ENCODE measurements at places on chromosomes 16 and 17.

DNA sequence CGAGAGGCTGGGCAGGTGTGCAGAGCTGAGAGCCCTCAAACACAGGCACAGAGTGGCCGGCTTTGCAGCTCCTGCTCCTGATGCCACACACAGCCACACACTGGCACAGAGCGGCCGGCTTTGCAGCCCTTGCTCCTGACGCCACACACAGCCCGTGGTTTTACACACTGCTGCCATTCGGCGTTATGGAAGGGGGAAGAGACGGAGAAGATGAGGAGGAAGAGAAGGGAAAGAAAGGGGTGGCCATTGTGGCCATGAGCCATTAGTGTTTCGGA, 26.8 kb downstream of the WSCD1 start:
- DNase-seq, result no peak

DNA sequence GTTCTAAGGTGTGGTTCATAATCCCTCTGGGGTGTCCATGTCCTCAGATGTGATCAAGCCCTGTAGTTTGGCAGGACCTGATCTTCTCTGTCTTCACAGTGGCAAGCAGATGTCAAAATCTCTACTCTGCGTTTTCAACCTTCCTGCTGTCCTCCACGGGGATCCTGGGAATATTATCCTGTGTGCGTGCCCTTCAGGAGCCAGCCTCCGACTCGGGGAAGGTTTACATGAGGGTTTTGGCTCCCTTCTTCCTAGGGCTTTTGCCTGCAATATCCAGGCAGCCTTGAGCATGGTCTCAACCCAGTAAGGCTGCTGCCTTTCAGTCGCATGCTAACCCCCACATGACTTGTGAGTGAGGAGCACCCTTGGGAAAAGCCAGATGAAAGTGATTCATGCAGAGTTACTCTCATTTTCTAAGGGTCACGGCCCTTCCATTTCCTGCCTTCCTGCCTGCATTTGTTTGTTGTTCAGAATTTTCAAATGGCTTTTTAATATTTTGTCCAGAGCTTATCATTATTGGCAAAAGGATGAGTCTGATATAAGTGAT, 202.2 kb upstream of the CHMP6 start:
- DNase-seq, result peak; percentile 84

- DNase-seq, result peak; percentile 93
Measured at GRCh38 chr17:59329176-59330052, 2.0 kb upstream of the YPEL2 start.

GRCh38 chr17:50865060-50865867, 890 bp downstream of the TOB1 start:
- DNase-seq, result peak; percentile 45

DNA sequence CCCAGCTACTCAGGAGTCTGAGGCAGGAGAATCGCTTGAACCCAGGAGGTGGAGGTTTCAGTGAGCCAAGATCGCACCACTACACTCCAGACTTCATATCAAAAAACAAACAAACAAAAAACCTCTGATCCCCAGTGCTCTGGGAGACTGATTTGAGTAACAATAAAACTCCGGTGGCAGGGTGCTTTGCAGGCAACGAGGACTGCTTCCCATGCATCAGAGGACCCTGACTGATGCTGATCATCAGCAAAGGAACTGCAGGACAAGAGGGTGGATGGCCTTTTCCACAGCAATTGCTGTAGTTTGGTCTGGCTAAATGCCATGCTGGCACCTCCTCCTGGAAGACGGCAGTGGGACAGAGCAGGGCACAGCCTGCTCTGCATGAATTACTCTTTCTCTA, 6.4 kb upstream of the SLC39A11 start:
- no peak for DNase-seq

GRCh38 chr17:10205549-10206185, 7.3 kb upstream of the GAS7 start:
- no peak for DNase-seq

- DNase-seq, result peak; percentile 30
Measured at GRCh38 chr16:16001596-16002255, 52.3 kb downstream of the ABCC1 start.

DNA sequence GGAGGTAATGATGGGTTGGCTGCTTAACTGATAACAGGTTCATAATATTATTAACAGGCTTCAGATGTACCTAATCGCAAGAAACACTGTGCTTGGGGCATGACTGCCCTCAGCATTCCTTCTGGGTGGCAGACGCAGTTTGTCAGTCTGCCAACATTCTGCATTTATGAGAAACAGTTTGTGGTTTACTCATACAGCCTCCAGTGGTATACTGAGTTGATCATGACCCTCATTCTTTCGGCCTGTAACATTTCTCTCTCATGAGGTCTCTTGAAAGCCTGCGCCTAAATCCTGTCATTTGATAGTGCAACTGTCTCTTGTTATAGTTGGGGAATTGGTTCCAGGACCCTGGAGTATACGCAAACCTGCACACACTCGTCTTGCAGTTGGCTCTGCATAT, 4.9 kb upstream of the RUSF1 start:
- DNase-seq, result no peak

DNA sequence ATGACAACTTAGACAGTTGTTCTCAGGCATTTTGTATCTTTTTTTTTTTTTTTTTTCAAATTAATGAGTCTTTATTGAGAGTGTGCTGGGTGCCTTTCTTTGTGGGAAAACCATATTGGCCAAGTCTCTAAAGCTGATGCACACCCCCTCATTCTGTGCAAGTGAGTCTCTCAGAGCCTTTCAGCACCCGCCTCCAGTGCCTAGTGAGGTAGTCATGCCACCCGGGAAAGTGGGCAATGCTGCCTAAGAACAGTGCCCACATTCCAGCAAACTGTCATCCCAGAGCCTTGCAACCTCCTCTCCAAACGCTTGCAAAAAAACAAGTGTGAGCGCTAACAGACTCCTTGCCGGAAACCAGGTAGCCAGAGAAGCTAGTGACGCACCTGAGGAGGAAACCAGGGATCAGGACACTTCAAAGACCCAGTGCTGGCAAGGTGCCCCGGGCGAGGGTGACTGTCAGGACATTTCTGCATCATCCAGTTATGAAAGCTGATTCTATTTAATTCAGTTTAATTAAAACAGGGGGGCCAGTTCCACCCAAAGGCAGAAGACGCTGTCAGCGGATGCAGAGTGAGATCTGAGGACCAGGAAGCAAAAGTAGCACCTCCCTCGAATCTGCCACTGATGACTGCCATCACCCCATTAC, 34.9 kb downstream of the SMARCE1 start:
- no peak for DNase-seq

DNA sequence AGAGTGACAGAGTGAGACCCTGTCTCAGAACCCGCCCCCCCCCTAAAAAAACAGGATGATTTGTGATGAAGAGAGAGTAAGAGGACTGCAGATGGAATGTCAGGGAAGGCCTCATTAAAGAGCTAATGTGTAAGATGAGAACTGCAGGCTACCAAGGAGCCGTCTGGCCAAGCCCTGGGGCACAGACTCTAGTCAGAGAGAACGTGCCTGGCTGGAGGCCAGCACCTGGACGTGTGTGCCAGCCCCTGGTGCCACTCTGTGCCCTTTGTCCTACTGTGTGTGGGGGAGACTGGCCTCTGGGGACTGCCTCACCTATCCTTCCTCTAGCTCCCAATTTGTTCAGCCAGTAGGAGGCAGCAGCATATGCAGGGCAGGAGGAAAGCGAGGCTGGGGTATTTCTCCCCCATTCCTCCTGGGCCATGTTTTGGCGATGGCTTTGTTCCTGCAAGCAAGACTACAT, 37.1 kb downstream of the KNOP1 start:
- no peak for DNase-seq

DNA sequence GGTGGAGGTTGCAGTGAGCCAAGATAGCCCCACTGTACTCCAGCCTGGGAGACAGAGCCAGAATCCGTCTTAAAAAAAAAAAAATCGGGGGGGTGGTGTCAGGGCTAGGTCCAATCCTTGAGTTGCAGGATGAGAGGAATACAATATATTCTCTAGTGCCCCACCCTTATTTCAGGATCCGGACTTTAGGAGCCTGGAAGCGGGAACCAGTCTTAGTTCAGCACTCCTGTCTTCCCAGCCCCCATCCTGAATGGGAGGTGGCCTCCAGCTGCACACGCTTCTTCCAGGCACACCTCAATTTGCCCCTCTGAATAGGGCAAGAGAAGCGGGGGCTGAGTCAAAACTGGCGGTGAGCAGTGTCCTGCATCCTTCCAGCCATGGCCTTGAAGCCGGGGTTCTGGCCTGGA, 1.6 kb downstream of the FHOD1 start:
- no peak for DNase-seq

GRCh38 chr17:69175625-69176456, 34.1 kb upstream of the ABCA6 start:
- DNase-seq, result peak; percentile 73

- DNase-seq, result no peak
Measured at GRCh38 chr16:53881371-53881770, 177.4 kb downstream of the FTO start.

GRCh38 chr17:57174591-57174990, 81.7 kb upstream of the MSI2 start:
- no peak for DNase-seq

- DNase-seq, result peak; percentile 88
Measured at GRCh38 chr17:37047631-37048104, 98.9 kb downstream of the AATF start.

GRCh38 chr16:85052536-85052935, 24.9 kb downstream of the KIAA0513 start:
- DNase-seq, result no peak
